ENCODE measurements at places on chromosomes 2 and 18.

DNA sequence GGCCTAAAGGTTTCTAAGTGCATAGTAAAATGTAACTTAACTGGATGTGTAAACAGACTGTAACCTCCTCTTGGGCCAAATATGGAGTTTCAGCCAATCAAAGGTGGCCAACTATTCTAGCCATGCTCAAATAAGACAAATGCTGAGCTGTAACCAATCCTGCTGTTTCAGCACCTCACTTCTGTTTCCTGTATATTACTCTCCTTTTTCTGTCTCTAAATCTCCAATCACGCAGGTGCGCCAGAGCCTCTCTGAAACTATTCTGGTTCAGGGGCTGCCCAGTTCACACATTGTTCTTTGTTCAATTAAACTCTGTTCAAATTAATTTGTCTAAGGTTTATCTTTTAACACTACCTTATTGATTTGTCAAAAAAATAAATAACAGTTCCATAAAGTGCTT lies 532.7 kb upstream of the DCC start:
- DNase-seq, result no peak

DNA sequence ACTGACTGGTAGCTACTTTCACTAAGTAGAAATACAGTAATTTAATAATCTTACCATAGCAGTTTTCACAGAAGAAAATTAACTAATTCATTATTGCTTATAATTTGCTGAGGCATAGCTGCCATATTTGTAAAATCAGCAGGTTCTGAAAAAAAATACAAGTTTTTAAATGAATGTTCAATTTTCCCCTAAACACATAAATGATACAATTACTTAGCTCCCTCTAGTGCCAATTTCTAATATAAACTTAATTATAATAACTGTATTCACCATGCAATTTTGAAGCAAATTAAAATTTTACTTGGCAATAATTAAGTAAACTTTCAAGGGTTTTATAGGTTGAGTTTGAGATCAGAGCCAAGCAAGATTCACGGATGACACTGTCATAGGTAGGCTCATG lies 1321.6 kb upstream of the ACVR2A start:
- DNase-seq, result no peak

- no peak for DNase-seq
Observed at GRCh38 chr2:30261695-30262211, 30.4 kb downstream of the LBH start.

GRCh38 chr18:23935804-23936203 lies 78.8 kb upstream of the TTC39C start:
- no peak for DNase-seq

- no peak for DNase-seq
Observed at GRCh38 chr2:203401-203800, 60.4 kb downstream of the SH3YL1 start.

- DNase-seq, result no peak
Observed at GRCh38 chr18:13592246-13592645, 134.1 kb downstream of the FAM210A start.

- DNase-seq, result no peak
Observed at GRCh38 chr2:47272031-47272864, 117.1 kb upstream of the STPG4 start.

GRCh38 chr2:112542984-112543661 lies 858 bp downstream of the POLR1B start:
- no peak for DNase-seq

DNA sequence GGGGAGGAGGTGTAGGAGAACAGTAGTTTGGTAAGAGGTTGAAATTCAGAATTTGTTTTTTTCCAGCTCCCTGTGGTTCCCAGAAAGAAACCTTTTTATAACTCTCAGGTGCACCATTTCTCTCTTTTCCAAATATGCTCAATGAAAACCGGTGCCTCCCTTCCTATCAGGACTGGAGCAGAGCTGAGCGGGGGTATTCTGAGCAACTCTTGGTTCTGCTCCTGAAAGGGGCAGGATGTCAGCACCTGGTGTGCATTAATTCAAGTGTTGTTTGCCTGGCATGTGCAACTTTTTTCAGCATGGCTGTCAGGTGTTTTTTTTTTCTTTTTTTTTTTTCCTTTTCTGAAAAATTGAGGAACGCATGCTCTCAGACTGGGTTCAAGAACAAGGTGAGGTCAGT lies 74.1 kb downstream of the MAPK4 start:
- DNase-seq, result no peak

DNA sequence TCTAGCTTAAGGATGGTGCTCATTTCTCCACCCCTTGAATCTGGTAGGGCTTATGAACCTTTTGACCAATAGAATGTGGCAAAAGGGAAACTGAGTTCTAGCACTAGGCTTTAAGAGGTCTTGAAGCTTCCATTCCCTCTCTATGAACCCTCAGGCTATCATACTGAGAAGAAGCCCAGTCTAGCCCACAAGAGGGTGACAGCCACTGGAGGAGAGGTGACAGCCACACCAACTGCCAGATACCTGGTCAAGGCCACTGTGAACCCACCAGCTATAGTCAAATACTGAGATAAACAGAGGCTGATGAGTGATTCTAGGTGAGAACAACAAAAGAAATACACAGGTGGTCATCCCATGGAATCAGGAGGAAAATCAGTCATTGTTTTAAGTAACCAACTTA lies 37.6 kb downstream of the NCKAP5 start:
- DNase-seq, result no peak

- no peak for DNase-seq
Observed at GRCh38 chr2:142495141-142495540, 364.3 kb upstream of the LRP1B start.

- no peak for DNase-seq
Observed at GRCh38 chr2:156600196-156600595, 164.0 kb downstream of the GPD2 start.

DNA sequence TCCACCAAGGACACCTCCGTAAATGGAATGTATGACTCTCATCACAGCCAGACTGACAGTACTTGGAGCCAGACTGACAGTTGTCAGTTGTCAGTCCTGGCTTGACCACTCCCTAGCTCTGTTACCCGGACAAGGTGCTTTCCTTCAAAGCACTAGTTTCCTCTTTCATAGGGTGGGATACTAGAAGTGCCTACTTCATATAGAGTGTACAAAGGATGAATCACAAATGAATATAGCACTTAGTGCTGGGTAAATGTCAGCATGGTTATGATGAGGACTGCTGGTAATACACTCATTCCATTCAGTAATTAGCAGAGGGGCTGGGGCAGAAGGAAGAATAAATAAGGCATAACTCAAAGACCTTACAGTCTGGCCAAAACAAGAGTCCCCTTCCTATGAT lies 91.4 kb downstream of the ARL4C start:
- no peak for DNase-seq

DNA sequence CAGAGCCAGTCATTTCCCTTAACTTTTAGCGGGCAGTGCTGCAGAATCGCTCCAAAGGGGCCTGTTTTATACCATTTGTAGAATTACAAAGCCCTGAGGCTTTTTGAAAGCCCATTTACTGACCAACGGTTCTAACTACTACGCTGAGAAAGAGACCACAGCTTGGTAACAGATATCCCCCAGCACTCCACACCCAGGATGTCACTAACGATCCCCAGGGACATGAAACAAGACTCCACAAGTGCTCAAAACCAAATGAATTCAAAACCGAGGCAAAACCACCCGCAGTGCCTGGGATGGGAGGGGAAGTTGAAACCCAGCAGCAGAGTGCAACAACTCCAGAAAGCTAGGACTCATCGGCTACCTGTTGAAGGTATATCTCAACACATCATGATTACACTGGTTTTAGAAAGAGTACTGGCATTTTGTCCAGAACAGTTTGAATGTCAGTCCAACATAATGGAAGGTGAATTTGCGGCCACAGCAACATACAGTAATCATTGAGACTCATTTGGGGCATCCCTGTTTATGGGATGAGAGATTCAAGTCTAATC lies 33.6 kb upstream of the LRP2 start:
- DNase-seq, result no peak

DNA sequence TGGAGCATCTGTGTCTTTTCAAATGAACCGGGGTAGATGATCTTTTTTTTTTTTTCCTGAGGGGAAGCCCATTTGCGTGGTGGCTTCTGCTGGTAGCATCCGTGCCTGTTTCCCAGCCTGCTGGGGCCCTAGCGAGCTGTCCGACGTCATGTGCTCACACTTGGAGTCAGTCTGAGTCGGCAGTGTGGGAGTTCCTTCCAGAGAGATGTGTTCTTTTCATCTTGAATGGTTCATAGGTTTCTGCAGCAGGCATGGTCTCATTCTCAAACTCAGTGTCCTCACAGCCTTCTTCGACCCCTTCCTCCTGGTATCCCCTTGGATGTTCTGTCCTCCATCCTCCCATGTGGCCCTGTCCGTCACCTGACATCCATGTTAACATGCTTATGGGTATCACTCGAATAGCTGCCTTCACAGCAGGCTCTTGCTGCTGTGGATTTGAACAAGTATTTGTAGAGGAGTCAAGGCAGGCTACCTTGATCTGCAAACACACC lies 51.0 kb downstream of the LDLRAD4 start:
- DNase-seq, result no peak

DNA sequence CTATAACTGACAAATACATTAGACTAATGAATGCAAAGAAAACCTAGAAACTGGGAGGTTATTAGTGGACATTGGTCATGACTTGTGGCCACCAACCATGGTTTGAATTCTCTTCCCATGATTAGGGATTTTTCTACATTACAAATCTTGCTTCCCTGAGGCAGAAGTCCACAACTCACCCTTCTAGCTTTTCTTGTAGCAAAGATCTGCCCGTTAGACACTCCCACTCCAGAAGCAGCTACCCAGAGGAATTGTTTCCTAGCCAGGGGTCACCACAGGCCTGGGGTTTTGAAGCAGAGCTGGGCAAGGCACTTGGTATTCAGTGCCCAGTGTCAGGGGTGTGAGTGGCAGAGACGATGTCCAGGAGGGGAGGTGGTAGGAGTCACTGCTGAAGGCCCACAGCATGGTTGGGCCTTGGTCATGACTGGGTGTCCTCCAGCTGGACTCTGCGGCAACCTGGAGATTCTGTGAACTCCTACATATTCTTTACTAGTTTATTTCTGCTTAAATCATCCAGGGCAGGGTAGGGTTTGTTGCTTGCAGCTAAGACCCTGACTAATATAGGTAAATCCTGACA lies 54.9 kb downstream of the ACTR2 start:
- DNase-seq, result no peak

- no peak for DNase-seq
Observed at GRCh38 chr2:57907411-57907810, 139.2 kb upstream of the VRK2 start.

- DNase-seq, result no peak
Observed at GRCh38 chr2:61898810-61899209, 6.7 kb upstream of the COMMD1 start.

GRCh38 chr2:140596447-140596846 lies 1534.4 kb downstream of the LRP1B start:
- no peak for DNase-seq
